ENCODE measurements at places on chromosomes 3 and 15.

GRCh38 chr3:195201295-195201694 lies 69.7 kb downstream of the XXYLT1 start:
- DNase-seq = no peak

DNA sequence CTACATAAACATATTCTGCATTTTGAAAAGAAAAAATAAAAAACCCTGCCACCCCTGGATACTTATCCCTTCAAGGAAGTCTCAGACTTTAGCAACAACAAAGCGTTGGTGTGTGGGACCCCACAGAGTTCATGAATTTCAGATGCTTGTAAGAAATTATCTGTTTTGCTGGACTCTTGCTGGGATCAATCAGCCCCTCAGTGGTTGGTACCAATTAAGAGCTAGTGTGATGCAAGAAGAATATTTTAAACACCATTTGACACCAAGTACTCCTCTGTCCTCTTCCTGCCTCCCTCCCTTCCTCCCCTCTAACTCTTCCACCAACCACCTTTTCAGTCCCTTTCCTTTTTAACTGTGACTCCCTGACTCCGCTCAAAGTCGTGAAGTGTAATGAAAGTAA lies 51.5 kb downstream of the SST start:
- no peak for DNase-seq

DNA sequence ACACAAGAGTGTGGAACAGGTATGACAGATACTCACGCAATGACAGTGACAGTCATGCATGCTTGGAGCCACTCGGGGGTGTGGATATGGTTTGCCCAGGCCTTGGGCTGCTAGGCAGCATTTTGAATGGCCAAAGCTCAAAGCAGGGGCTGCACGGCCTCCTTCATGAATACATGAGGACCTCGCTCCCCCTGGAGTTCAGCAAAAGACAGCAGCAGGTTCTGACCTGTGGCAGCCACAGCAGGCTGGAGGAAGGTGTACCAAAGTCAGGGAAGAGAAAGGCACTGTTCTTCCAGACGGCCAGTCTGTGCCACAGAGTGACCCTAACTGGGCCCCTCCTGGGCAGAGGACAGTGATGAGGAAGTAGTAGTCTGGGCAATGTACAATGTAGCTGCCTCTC lies 88.2 kb upstream of the C2CD4B start:
- no peak for DNase-seq

- no peak for DNase-seq
These were observed 100.1 kb downstream of the ABI3BP start for GRCh38 chr3:100893108-100893507.

DNA sequence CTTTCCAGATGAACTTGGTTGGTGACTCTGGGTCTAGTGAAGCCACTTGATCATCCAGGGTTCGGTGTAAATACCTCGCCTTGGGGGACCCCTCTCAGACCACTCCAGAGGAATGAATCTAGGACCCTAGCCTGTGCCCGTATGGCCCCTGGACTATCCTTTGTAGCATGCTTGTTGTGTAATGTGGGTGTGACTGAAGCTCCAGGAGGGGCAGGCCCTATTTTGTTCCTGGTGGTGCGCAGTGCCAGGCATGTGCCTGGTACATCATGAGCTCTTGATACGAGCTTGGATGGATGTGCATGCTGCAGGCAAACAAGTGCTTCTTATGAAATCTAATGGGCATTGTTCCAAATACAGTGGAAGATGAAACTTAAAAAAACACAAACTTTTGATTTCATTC lies 82.8 kb downstream of the EBLN2 start:
- no peak for DNase-seq

- no peak for DNase-seq
These were observed 1.3 kb downstream of the GRM7 start for GRCh38 chr3:6862041-6862879.

DNA sequence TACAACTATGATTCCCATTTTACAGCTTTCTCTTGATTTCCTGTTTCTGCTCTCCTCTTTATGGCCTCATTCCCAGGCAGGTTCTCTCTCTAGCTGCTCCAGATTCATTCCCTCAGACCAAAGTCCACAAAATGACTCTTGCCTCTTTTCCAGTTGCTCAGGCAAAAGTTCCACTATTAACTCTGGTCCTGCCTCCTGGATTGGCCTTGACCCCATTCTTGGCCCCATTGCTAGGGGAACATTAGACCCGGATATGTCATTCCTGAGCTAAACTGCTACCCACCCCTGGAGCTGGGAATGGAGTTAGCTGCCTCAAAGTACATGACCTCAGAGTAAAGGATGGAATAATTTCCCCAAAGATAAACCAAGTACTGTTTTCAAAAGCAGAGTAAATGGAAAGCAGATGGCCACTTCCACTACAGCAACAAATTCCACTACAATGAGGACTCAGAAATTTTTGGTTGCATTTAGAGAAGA lies 73.0 kb upstream of the GAP43 start:
- DNase-seq = no peak
